Inflammatory macrophage treated with lipopolysaccharide for 4 hours (primary cell): ENCODE measurements at places on chromosomes 5 and 9.

GRCh38 chr5:108700930-108701329, 46.8 kb upstream of the FER start:
- DNase-seq: no peak

DNA sequence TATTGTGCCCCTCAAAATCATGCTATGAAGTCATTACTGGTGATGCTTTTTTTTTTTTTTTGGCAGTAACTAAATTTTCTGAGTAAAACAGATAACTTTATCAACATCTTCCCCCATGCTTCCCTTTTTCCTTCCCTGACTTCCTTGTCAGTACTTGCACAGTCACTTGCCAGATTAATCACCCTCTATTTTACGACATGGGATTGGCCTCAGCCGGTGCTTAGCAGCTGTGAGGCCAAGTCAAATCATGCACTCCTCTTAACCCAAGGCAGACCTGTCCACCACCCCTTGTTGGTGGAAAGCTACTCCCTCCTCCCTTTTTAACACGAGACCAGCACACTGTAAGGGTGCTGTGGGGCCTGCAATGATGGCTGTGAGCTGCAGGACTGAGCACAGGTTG, 118.0 kb upstream of the OTULINL start:
- DNase-seq: peak; percentile 84

GRCh38 chr5:66553916-66554575, 42.1 kb upstream of the MAST4 start:
- DNase-seq: peak; percentile 85

GRCh38 chr9:79572032-79572607, 355 bp downstream of the TLE4 start:
- peak; percentile 54 for DNase-seq

DNA sequence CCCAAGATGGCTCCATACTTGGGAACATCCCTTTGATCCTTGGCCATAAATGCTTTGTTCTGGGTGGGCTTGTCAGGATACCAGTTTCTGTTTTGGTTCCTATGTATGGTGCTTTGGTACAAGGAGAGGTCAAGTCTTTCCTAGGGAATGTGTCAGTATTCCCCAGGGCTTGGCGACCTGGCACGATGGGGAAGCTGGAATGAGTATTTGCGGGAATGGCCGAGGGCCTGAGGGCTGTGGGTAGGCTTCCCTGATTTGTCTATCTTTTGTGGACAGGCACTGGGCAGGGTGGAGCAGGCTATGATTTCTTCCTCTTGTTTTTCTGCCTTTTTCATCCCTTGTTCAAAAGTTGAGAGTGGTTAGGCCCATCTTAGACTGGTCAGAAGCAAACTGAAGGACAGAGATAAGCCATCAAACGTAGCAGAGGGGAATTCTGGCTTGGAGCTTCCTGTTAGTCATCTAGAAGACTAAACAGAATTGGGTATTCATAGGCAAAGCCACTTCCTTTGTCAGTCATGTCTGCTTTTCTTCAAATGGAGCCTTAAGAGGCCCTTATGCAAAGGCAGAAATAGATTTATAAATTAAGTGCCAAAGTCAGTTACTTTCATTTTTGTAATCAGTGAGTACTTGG, 13.7 kb downstream of the DOCK2 start:
- DNase-seq: peak; percentile 83

- no peak for DNase-seq
Measured at GRCh38 chr5:137016783-137017324, 482.3 kb downstream of the SPOCK1 start.

DNA sequence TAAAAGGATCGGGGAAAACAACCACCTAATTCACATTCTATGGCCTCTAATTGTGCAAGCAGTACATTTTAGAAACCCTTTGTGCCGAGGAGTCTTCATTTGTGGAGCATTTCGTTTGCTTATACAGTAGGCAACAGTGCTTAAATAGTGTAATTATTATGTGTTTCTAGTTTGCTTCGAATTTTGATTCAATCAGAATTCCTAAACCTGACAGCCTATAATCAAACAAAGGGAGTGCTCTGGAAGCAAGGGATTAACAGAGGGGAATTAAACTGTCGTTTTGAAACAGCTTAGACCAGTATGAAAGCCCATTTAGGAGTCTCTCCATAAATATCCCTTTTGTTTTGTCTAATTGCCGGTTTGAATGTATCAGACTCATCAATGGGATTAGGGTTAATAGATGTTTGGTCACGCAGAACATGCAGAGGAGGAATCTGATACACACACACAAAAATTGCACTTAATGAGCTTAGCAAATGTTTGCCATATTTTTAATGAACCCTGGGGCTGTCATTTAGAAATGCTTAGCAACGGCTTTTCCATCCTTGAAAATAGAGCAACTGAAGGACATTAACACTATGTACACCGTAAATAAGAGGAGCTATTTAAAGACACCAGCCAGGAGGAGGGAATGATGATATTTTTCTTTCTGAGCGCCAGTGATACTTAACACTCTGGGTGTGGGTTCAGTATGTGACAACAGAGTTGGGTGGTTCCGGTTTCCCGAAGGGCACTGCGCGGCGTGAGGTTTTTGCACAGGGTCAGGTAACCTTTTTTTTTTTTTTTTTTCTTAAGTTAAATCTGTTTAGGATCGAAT, 404.7 kb downstream of the TLE4 start:
- no peak for DNase-seq

- no peak for DNase-seq
Measured at GRCh38 chr9:122001491-122002201, 91.5 kb downstream of the TTLL11 start.

GRCh38 chr9:80146466-80146865, 574.7 kb downstream of the TLE4 start:
- no peak for DNase-seq

- no peak for DNase-seq
Measured at GRCh38 chr9:136280535-136281315, 23.2 kb downstream of the CCDC187 start.

DNA sequence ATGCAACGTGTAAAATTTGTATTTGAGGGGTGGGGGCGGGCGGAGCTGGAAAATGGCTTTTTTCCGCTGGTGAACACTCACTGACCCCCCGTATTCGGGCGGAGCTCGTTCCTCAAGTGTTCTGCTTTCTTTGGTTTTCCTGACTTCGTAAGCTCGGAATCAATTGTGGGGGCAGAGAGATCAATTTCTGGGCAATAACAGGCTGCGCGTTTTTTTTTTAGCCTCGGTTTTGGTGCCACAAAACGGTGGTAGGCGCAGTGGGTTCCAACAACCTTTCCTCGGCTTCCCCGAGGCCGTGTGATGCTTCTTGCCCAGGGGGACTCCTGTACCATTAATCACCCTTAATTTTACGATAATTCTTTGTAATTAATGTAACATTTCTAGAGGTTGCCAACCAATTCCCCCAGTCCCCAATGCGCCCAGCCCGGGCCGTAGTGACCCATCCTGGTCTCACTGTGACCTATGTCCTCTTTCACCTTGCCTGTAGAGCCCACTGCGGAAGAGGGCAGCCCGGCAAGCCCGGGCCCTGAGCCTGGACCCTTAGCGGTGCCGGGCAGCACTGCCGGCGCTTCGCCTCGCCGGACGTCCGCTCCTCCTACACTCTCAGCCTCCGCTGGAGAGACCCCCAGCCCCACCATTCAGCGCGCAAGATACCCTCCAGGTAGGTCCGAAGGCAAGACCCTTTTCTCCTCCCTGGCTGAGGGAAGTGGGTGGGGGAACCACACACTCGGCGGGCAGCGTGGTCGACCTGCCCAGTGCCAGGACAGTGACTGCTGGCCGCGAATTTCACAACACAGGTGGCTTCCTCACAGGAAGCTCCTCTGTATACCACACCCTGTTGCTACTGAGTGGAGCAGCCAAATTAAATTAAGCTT, 3.7 kb downstream of the NR4A3 start:
- DNase-seq: peak; percentile 18

GRCh38 chr9:15935661-15936305, 382.9 kb downstream of the CCDC171 start:
- no peak for DNase-seq

DNA sequence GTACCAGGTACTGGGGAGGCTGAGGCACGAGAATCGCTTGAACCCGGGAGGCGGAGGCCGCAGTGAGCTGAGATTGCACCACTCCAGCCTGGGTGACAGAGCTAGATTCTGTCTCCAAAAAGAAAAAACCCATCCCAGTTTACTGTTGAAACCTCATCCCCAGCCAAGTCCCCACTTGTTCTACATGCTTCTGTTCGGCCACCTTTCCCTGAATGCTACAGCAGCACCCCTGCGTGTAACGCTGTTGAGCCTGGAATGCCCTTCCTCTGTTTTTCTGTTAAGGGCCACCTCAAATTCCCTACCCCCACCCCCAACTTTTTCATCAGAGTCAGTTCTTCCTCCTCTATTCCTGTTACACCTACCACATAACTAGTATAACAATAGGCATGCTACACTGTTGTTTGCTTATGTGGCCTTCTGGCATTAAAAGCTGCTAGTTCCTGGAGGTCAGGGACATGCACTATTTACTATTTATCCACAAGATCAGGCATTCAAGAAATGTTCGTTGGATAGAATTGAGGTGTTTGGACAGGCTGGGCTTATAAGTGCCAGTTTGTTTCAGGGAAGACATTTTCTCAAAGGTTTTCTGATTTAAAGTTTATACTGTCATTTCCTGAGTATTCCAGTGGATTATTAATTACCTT, 47.1 kb upstream of the C5orf47 start:
- DNase-seq: no peak

DNA sequence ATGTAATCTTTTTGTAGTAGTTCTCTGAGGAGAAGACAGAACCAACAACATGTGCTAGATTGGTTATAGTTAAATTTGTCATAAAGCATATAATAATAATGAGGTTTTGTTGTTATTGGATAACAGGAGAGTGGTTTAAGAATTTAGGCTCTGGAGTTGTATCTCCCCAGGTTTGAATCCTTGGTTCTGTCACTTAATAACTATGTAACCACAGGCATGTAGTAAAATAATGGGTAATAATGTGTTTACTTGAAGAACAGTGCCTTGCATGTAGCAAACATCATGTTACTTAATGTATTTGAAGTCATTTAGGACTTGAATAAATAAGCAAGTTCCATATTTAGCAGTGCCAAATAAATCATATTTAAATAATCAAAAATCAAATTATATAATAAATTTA, 55.8 kb downstream of the NSD1 start:
- DNase-seq: no peak

DNA sequence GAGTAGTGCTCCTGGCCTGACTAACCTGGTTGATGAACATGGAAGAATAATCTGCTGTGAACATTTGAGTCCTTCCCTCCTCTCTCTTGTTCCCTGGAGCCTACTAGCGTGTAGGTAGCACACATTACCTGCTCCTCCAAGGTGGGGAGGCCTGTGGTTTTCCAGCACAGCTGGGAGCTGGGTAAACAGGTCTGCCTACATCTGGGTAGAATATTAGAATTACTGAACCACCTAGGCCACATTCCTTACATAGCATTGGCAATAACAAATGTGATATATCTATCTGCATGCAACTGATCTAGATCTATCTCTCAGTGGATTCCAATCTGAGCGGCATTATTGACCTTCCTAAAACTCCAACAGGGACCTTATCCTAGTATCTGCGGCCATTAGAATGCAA, 151.0 kb upstream of the ZNF366 start:
- DNase-seq: no peak

DNA sequence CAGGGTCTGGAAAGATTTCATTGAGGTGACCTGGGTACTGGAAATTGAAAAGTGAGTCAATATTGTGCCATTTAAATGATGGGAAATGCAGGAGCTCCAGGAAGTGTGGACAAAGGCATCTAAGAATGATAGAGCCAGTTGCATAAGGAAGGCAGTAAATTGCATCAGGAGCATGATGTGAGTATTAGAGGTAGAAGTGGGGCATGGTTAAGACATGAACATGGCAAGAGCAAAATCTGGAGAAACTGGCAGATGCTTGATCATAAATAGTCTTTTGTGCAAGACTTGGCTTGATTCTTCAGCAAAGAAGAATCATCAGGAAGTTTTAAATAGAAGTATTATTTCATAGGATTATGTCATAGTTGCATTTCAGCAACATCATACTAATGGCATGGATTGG, 157.4 kb upstream of the PUM3 start:
- no peak for DNase-seq

DNA sequence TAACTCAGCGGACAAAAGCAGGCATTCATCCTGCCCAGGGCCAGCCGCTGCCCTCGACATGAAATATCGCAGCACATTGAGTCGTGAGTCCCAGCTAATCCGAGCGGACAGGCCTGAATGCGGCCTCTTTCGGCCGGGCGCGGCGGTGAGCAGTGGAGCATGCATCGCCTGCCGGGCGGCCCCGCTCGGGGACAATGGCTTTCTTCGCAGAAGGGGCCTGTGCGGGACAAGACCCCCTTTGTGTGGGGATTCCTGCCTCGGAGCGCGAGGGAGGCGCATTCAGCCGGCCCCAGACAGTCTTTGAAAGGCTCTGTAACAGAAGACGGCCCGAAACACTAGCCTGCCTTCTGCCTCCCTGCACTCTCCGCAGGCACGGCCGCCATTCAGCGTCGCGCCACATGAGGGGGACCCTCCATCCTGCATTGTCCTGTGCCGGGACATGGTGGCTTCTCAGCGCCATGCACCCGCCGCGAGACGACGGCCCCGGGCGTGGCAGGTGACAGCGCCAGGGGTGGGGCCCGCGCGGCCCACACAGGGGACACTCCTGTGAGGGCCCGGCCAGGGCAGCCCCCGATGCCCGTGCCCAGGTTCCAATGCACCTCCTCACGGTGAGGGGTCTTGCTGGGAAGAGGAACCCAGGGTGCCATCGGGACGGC, 52.0 kb downstream of the EXD3 start:
- DNase-seq: no peak

DNA sequence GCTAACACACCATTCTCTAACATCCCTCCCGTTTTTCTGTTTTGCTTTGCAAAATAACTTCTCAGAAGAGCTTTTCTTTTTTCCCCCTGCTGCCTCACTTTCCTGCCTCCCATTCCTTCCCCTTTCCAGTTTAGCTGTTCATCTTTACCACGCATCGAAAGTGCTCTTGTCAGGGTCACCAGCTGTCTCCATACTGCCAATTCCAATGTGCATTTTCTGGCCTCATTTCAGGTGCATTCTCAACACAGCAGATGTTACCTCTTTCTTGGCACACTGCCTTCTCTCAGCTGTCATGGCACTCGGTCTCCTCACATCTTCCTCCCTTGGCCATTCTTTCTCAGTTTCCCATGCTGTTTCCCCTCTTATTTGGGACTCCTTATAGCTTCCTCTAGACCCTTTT, 9.5 kb downstream of the ARSK start:
- DNase-seq: no peak

- no peak for DNase-seq
Measured at GRCh38 chr9:129687391-129687790, 21.9 kb downstream of the PRRX2 start.

DNA sequence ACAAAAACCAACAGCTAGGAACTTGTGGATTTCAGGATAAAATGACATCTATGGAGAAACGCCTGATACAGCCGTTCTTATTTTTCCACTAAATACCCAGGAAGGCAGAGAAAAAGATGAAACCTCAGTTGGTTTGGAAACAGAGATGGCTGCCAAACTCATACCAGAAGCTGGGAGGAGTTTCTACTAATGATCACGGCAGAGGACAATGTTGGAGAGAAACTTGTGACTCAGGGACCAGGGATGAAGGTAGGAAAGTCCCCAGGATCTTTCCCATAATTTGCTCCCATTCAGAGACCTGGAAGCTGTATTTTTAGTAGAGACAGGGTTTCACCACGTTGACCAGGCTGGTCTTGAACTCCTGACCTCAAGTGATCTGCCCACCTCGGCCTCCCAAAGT, 187.1 kb upstream of the IER5L start:
- no peak for DNase-seq
